ENCODE measurements at places on chromosomes 16 and 17. TPM values are rescaled to one million over a fixed set of nuclear protein-coding genes. Genes with fewer than 3 reads are reported as not detected.

CLDN9 gene
- total RNA-seq = not detected

EPOP gene
- total RNA-seq = 1.5 TPM

NOTUM gene
- not detected for total RNA-seq

NUDT21 gene
- total RNA-seq = 60.5 TPM

GNG13 gene
- total RNA-seq = not detected

ATP1B2 gene
- not detected for total RNA-seq

MT1H gene
- total RNA-seq = not detected

EXOC3L1 gene
- total RNA-seq = not detected

ALOXE3 gene
- under 0.01 TPM for total RNA-seq

C1QTNF8 gene
- total RNA-seq = not detected

SEC14L5 gene
- 0.32 TPM for total RNA-seq

FA2H gene
- not detected for total RNA-seq

ABCC11 gene
- under 0.01 TPM for total RNA-seq

CCL13 gene
- not detected for total RNA-seq

CASKIN2 gene
- 12.2 TPM for total RNA-seq

CPD gene
- 76.6 TPM for total RNA-seq

PPY gene
- total RNA-seq = not detected

CLEC3A gene
- total RNA-seq = not detected

CD300LB gene
- total RNA-seq = not detected

KRT20 gene
- not detected for total RNA-seq
